Lung microvascular endothelial cell (primary cell): ENCODE measurements at places on chromosomes 2 and 18. TPM values are rescaled to one million over a fixed set of nuclear protein-coding genes. Genes with fewer than 3 reads are reported as not detected.
A peak's percentile ranks its signal among the peaks of the same experiment; 100 is the strongest.

DNA sequence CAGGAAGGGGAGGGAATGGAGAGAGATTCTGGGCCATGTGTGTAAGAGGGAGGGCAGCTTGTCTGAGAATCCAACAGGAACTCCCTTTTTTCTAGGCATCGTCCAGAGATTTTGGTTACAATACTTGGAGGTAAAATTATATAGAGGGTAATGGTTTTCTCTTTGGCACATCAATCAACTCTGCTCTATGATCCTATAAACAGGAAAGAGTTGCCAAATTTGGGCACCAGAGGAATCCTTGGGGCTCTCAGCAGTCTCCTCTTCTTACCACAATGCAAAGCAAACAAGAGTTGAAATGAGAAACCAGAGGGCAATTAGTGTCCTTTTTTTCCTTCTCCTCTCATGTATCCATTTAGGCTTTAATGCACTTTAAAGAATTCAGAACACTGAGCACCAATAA lies 243.4 kb downstream of the SLC8A1 start:
- no peak for DNase-seq

- DNase-seq, result no peak
Measured at GRCh38 chr18:21391074-21391673, 149.1 kb downstream of the GREB1L start.

DNA sequence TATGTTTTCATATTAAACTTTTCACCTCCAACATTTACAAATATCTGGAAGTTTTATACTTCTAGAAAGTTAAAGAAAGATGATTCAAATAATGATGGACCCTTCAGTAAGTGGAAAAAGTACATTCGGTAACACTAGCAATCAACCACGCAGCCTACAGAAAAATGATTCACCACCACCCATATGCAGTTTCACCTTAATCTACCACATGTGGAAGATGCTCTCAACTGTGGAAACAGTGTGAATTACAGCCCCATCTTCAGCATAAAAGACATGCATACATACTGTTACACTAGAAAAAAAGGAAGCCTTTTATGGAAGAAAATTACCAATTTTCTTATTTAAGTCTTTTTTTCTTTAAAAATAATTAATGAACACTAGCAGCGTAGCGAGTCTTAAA lies 1.1 kb downstream of the SLC38A11 start:
- no peak for DNase-seq

DNA sequence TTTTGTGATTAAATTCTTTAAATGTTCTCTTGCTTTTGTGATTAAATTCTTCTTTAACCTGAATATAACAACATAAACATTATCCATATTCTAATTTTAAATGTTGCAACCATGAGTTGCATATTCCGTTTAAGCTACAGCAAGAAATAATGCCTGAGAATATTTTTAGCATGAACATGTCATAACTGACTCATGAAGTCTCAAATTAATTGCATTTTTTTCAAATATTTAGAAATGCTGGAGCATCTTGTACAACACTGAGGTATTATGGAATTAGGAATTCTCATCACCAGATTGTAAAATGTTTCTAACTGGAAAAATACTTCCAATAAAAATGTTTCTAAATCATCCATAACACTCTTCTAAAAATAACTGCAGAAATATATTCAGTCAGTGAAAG lies 14.7 kb downstream of the ROCK2 start:
- no peak for DNase-seq

GRCh38 chr2:164186591-164186990 lies 434.7 kb downstream of the GRB14 start:
- no peak for DNase-seq

DNA sequence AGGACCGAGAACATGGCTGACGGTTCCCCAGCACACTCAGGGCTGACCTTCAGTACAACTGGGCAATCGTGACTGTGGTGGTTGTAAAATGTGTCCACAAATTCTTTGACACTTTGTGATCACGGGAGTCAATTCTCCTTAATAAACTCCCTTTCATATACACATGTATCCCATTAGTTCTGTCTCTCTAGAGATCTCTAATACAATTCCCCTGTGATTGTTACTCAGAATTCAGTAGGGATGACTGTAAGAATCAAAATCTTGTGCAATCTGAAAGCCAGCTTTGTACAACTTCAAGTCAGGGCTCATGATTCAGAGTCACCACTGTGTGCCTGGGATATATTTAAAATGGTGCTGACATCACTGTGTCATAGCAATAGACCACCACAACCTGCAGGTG lies 89.5 kb upstream of the LMAN1 start:
- DNase-seq, result no peak

DNA sequence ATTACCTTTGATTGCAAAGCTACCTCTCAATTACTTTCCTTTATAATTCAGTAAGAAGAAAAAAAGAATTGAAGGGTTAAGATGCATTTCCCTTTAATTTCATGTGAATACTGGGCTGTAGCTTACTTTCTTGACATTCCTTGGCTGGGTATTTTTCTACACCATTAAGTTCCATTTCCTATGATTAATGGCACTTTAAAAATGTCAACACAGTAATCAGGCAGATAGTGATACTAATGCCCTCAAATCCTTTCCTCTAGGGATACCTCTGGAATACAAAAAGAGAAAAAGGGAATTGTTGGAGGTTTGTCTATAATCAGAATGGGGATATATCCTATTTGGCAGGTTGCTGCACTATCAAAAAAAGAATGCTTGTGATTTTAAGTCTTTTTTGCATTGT lies 216.9 kb downstream of the SRBD1 start:
- DNase-seq, result no peak

DNA sequence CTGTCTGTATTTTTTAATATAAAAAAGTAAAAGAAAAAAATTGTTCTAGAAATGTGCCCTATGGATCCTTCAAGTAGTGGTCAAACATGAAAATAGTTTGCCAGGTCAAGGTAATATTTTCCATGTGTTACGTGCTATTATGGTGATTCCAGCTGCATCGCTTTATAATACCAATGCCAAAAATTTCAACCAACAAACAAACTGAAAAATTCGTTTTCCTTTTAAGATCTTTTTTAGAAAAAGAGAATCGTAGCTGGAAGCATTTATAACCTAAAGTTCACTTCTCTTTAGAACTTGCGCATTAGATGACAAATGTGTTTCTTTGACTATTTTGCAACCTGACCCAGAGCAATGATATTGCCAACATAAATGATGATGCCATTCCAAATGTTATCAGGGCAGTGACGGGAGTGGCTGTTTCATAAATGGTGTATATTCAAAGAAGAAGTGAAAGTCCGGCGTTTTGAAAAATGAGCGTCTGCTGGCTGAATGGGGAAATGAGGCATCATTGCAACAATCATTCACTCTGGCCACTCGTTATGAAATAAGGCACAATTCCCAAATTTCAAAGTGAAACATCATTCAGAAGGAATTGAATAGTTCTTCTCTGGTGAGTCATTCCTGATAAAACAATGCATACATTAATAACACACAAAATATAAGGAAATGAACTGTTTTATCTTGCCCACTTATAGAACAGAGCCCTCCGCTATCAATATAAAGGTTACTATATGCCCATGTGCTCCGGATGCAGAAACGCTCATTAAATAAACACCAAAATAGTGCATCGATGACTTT lies 297.4 kb downstream of the TGIF1 start:
- peak; percentile 69 for DNase-seq

GRCh38 chr2:49616800-49617199 lies 462.5 kb upstream of the FSHR start:
- no peak for DNase-seq

DNA sequence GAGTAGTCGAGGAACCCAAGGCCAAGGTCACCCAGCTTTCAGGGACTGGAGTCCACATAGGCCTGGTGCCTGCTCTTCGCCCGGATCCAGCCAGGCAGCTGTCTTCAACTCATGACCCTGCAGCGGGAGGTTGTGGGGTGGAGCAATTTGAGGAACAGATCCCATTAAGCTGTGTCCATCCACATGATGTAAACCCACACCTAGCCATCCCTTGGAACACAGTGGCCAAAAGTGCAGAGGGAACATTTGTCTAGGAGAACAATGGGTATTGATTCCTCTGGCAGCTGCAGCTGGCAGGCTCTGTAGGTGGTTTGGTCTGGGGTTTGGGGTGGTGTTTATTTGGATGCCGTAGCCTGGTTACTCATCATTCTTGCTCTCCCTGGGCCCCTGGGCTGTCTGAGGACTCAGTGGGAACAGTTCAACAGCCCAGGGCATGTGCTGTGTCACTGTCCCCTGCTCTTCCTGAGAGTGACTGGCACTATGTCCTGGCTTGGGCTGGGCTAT lies 99.4 kb downstream of the TFCP2L1 start:
- DNase-seq, result no peak

DNA sequence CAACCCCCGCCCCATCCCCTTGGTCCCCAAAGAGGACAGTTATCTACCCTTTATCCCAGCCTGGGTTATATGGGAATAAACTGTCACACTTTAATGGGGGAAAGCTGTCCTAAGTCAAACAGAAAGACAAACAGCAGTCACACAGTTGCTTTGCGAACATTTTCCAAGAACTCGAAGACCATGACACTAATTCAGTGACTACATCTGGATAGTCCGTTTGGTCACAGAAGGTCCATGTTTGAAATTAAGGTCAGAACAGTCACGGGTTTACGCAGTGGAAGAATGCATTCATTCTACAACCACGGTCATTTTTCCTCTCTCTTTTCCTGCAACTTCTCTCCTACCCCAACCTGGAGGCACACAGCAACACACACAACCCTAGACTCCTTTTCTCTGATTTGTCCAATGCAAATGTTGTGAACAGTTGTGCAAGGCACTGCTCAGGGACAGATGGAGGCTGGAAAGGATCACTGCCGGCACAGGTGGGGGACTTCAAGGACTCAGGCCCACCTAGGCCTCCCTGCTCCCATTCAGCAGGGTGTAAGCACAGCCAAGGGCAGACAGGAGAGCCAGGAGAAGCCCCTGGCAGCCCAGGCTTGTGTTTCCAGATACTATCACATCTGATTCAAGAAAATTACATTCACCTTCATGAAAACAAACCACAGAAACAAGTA lies 39.9 kb downstream of the ZNF516 start:
- no peak for DNase-seq

GRCh38 chr2:148866091-148866490 lies 8.9 kb upstream of the KIF5C start:
- DNase-seq, result no peak

DNA sequence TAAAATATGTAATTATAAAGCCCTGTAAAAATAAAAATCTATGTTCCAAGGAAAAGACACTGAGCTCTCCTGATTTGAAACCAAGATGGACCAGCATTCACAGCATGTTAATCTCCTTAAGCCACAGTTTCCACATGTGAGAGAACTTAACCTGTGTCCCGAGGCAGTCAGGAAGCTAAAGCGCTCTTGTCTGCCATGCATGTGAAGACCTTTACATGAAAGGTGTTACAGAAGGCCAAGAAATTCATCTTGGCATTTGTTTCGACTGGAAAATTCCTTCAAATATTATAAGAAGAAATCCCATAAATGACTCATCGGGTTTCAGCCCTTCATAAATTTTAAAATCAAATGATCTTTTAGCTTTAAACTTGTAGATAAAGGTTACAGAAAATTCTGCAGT lies 328.6 kb downstream of the CDH2 start:
- no peak for DNase-seq

GRCh38 chr2:98881153-98881650 lies 54.8 kb downstream of the CRACDL start:
- DNase-seq, result no peak

DNA sequence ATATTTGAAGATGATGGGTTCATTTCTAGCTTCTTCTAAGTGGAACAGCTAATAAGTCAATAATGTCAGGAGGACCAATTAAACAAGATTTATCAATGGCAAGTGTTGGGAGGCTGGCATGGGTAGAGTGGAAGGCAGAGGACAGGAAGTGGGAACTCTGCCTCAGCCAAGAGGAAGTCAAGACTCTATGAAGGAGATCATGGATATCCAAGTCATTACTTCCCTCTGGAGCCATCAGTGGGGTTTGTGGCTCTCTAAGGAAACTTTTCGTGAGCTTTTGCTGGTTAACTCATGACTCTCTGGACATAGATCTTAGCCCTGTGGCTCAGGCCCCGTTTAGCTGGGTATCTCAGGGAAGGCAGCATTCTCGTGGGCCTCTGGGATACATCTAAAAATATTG lies 410.4 kb upstream of the ID2 start:
- DNase-seq, result no peak

DNA sequence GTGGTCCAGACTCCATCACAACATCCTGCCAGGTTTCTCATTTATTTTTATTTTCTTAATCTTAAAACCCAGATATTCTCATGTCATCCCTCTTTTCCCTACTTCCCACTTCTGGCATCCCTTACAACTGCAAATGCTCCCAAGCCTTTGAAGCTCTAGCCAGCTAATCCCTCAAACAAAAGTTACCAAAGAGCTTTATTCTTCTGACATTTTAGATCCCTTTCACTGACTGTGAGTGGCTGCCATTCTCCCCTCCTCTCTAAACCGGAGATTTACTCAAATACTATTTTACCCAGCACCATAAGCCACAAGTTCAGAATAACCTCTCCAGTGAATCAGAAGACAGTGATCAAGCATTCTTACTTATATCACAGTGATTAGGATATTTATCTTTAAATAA lies 569.0 kb upstream of the SYT4 start:
- DNase-seq, result no peak

- no peak for DNase-seq
Measured at GRCh38 chr2:238114851-238115660, 14.9 kb downstream of the ESPNL start.

GRCh38 chr2:176813621-176814049 lies 399.0 kb upstream of the HNRNPA3 start:
- peak; percentile 97 for DNase-seq

DNA sequence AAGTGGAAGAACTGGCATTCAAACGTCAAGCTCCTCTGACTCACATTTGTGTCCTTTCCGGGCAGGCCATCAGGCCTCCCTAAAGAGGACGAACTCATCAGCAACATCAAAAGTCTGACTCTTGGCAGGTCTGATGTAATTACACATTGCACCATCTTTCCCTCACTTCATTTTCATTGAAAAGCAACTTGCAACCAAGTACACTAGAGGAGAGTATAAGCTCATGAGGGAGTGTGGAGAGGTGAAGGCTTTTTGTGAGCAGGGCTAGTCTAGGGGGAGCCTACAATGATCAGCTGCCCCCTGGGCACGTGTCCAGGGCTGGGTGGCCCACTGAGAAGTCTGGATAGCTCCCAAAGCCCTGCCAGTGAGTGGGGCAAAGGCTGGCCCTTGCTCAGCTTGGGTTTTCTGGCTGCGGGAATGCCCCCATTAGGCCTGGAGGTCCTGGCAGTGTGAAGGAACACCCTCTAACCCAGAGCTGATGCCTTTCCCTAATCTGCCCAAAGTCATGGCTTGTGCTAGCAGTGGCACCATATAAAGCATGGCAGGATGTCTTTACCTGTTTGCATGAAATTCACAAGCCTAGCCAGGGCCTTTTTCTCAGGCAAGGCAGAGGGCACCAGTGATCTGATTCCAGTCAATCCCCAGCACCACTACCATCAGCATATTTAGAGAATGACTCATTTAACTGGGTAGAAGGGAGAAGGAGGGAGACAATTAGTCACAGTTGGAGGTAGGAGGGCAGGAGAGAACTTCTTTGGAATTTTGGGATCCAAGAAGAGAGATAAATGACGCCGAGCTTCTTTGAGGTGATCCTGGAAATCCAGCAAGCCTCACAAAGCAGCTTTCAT lies 8.5 kb upstream of the DAW1 start:
- DNase-seq, result peak; percentile 52

- DNase-seq, result no peak
Measured at GRCh38 chr2:30425326-30425725, 21.7 kb upstream of the LCLAT1 start.

The ARHGEF33 gene
- under 0.01 TPM in 1 of 2 replicates, not detected in the other for total RNA-seq

The NMUR1 gene
- not detected in 2 replicates for total RNA-seq

The DNAJC5G gene
- 0.44 and 1.4 TPM in 2 replicates for total RNA-seq

The NDC80 gene
- total RNA-seq, result 3.2 and 13.1 TPM in 2 replicates
